ENCODE measurements at places on chromosomes 2 and 18. TPM values are rescaled to one million over a fixed set of nuclear protein-coding genes. Genes with fewer than 3 reads are reported as not detected.

MORN2 gene
- total RNA-seq = 12.6 TPM

CAPN10 gene
- total RNA-seq = 24.3 TPM

DNA sequence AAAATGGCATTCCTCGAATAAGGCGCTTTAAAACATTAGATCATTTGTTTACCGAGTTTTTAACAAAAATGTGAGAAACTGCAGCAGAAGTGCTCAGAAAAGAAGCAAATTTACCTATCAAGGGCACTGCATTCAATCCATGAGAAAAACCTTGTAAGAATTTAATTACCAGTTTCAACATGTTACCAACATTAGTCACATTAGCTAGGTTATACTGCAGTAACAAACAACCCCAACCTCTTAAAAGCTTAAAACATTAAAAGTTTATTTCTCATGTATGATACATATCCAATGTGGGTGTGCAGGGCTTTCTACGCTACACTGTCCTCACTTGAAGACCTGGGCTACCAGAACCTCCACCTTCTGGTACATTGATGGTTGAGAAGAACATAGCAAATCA is 68.1 kb upstream of the CCBE1 start:
- DNase-seq = no peak

- no peak for DNase-seq
These were observed 199.3 kb downstream of the RNF144A start for GRCh38 chr2:7116511-7116910.

DNA sequence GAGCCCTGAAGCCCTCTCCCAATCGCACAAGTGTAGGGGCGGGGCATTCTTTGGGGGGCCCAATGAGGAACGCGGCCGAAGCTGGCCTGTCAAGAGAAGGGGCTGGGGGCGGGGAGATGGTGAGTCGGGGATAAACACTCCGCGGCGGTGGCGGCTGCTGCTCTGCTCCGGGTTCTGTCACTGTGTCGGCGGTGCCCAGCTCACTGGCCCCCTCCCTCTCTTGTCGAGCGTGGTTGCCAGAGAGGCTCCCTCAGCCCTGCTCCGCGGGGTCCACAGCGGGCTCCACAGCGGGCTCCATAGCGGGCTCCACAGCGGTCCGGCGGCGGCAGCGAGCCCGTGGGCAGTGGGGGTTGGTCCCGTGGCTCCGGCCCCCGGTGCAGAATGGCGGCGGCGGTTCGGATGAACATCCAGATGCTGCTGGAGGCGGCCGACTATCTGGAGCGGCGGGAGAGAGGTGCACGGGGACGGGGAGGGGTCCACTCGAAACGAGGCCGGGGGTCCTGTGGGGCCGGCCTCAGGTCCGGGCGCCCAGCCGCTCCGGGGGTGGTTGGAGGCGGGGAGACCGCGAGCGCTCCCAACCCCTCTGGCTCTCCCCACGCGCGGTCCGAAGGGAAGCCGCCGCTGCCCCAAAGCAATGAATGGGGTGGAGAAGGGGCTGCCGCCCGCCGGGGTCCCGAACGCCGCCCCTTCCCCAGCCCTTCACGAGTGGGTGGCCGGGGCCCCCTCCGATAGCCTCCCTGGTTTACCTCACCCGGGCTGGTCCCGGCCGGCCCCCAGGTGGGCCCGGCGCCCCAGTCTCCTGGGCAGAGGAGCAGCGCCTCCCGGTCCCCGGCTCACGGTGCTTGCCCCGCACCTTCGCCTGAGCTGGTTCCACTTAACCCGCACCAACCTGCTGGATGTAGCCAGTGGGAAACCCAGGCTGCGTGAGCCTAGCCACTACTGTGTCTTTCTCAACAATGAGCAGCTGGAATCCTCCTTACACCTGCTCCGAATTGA is at the start of gene MXD1:
Gene MXD1, plus strand, starts transcription at position 160 of the 996 bp plus-strand sequence. Its CDS starts 222 bp downstream, at position 382.
- DNase-seq = no peak

- no peak for DNase-seq
These were observed 27.8 kb downstream of the ARHGAP15 start for GRCh38 chr2:143157001-143157400.

- no peak for DNase-seq
These were observed 12.6 kb downstream of the BARD1 start for GRCh38 chr2:214796911-214797310.

- DNase-seq = no peak
These were observed 62.5 kb downstream of the GORASP2 start for GRCh38 chr2:170991398-170992182.

- DNase-seq = no peak
These were observed 203.3 kb downstream of the CELF4 start for GRCh38 chr18:37362158-37362890.

LYG1 gene
- total RNA-seq = 0.57 TPM

RUFY4 gene
- not detected for total RNA-seq

DNA sequence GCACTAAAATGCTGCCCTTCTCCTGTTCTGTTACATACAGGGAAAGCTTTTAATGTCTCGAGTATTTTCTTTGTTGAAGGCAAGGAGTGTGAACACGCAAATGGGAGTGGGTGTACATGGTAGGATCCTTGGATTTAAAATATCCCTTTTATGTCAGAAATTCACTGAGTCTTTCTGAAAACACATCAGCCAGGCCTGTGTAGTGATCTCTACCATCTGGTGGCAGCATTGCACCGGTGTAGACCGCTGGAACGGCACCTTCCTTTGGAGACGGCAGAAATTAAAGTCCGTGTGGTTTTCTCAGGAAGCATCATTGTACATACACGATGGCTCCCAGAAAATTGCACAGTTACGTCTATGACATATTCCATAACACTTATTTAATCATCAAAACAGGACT is 515.8 kb downstream of the GALR1 start:
- no peak for DNase-seq

GRCh38 chr18:22641958-22642357 is 224.2 kb upstream of the CTAGE1 start:
- no peak for DNase-seq

GRCh38 chr18:25322806-25323205 is 29.2 kb downstream of the ZNF521 start:
- no peak for DNase-seq

All from cardiac septum (tissue), 1 donor.